ENCODE measurements at places on chromosomes 16 and 17.
A peak's percentile ranks its signal among the peaks of the same experiment; 100 is the strongest.

- no peak for DNase-seq
Observed at GRCh38 chr16:1206786-1207185, 18.3 kb downstream of the TPSG1 start.

DNA sequence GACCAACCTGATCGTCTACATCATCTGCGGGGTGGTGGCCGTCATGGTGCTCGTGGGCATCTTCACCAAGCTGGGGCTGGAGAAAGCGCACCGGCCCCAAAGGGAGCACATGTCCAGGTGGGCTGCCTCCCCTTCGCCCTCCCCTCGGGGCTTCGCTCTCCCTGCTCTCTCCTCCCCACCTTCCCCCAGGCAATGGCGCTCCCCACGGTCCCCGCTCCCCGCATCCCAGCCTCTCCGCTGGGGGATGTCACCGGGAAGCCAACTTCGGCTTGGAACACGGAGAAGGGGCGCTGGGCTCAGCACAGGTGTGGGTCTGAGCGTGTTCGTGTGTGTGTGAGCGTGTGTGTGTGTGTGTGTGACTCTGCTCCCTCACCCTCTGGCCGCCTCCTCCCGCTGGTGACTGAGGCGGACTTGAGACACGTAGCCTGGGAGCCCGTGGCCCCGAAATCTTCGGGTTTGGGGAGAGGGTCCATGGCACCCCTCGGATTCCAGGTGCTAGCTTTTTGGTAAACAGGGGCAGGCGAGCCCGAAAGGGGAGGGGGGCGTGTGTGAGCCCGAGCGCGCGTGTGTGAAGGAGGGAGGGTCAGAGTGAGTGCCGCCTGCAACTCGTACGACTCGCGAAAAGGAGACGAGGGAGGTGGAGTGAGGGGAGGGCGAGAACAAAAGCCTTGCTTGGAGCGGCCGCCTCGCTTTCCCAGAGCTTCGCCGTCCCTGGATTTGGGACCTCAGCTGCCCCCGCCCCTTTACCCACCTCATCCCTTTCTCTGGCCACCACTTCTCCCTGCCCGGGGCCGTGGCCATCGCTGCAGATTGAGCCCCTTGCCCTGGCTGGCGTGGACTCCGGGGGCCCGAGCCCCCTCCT, 1.3 kb downstream of the SHISA9 start:
- no peak for DNase-seq

GRCh38 chr17:67218385-67218950, 26.5 kb downstream of the HELZ start:
- DNase-seq: no peak

DNA sequence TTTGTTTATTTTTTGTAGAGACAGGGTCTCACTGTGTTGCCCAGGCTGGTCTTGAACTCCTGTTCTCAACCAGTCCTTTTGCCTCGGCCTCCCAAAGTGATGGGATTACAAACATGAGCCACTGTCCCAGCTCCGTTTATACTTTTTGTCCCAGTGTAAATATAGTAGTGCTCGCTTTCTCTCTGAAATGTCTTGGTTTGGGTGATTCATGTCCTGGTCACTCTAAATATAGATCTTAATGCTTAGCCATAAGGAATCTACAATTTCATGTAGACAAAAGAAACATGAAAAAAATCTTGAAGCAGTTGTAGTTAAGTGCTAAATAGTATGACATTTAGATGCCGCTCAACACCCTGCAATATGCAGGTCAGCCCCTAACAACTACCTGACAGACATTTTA, 126.9 kb downstream of the KATNIP start:
- DNase-seq: no peak

DNA sequence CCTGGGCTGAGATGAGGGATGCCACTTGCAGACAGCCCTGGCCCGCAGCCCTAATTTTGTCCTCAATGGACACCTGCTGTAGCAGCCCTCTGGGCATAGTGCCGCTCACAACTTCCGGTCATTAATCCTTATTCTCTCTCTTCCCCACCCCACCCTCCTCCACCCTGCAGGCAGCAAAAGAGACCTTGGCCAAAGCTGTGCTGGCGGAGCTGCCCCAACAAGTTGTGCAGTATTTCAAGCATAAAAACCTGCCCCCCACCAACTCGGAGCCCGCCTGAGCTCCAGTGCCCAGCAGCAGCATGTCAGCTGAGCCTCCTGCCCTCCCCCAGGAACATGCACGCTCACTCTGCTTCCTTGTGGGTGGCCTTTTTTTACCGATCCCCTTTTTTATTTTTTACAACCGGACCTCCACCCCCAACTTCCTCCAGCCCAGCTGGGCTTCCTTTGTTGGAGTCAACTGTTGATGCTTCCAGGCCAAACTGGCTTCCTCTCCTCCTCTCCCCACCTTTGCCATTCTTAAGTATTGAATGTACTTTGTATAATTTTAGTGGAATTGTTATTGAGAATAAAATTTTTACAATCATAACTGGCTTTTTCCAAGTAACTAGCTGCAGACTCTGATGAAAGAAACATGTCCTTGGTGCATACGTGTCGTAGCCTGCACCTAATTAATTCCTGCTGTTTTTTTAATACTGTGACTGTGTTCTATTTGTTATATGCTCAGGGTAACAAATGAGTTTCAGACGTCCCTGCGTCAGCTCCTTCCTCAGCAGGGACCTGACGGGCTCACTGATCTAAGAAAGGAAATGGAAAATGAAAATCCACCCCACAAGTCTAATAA, 38.2 kb downstream of the PSME3IP1 start:
- no peak for DNase-seq

DNA sequence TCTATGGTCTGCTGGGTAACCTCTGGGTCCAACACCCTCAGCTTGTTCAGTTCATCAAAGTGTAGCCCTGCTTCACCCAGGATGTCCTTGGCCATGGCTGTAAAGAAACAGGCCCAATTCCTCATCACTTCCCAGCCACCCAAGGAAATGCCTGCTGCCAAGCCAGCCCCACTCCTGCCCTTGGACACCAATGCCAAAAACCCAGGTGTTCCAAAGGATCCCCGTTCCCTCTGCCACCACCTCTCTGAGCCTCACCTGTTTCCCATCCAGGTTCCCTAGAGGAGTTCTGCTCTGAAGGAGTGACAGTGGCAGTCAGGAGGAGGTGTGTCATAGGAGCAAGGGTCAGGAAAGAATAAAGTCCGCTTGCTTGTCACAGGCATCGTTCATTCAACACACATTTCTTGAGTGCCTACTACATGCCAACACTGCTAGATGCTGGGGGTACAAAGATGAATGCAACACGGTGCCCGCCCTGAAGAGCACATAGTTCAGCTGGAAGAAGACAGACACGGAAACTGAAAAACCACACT, 3.3 kb downstream of the IFT20 start:
- no peak for DNase-seq

- DNase-seq: no peak
Observed at GRCh38 chr17:6079155-6079888, 9.1 kb downstream of the WSCD1 start.

GRCh38 chr17:60720763-60721531, 43.3 kb downstream of the BCAS3 start:
- DNase-seq: peak; percentile 32
